ENCODE measurements at places on chromosomes 4 and X. TPM values are rescaled to one million over a fixed set of nuclear protein-coding genes. Genes with fewer than 3 reads are reported as not detected.

- H3K27ac ChIP-seq = no peak overlapping the region
- H3K36me3 ChIP-seq = no peaks in the 10 kb centered on the region
- DNase-seq = no peak
- H3K4me1 ChIP-seq = no peaks in the 10 kb centered on the region
- no peak overlapping the region for H3K4me3 ChIP-seq
Measured at GRCh38 chr4:181650033-181650825, 593.0 kb upstream of the TENM3 start.

DNA sequence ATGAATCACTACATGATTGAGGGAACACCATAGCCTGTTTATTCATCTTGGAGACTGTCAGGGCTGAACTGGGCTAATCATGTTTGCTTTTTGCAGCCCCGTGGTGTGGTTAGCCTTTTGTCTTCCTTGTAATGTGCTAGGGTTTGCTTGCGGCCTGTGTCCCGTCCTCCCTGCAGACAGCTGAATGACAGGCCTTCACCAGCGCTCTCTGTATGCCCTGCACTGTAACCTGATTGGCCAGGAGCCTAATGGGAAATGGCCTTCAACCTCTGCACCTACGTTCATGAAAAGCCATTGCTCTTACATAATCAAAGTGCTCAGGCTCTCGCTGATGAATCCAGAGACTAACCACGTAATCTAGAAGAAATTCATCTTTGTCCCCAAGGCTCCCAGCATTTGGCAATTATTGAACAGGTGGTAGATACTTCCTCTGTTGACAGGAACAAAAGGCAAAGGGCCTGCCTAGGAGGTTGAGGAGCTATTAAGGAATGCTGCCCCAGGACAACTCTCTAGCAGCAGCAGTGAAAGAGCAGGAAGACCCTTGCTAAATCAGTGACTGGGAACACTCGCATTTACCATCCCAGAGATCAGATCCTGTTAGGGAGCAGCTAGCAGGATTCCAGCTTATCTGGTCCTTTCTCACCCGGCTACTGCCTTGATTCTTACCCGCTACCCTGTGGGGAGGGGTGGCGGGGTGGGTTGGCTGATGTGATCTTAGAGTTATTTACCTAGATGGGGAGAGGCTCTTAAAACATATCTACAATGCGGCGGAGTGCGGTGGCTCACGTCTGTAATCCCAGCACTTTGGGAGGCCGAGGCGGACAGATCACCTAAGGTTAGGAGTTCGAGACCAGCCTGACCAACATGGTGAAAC, 42.3 kb upstream of the FAT1 start:
- no peaks in the 10 kb centered on the region for H3K27me3 ChIP-seq
- no peaks in the 10 kb centered on the region for H3K36me3 ChIP-seq
- no peak for DNase-seq
- H3K27ac ChIP-seq = no peak overlapping the region

GRCh38 chr4:40648742-40649281, 19.1 kb upstream of the RBM47 start:
- no peaks in the 10 kb centered on the region for H3K27me3 ChIP-seq
- H3K4me1 ChIP-seq = no peaks in the 10 kb centered on the region
- H3K36me3 ChIP-seq = no peaks in the 10 kb centered on the region
- no peak overlapping the region for H3K4me3 ChIP-seq
- DNase-seq = no peak
- H3K27ac ChIP-seq = no peak overlapping the region

- H3K27me3 ChIP-seq = no peaks in the 10 kb centered on the region
- H3K36me3 ChIP-seq = no peaks in the 10 kb centered on the region
- peaks cover 45% of the 10 kb centered on the region for H3K4me1 ChIP-seq
- DNase-seq = no peak
Measured at GRCh38 chrX:15747626-15748173, 9.6 kb downstream of the CA5B start.

DNA sequence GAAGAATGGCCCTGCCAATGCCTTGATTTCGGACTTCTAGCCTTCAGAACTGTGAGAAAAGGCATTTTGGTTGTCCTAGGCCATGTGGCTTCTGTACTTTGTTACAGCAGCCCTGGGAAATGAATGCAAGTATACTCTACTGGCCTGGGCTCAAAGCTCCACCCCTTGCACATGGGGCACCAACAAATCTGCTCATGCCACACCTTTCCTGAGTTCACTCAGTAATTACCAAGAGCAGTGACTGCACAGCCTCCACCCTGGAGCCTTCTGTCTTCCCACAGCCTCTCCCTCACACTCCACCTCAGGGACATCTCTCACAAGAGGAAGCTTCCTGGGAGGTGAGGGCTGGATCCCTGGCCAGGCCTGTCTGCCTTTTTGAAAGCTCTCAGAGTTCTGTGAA, 29.1 kb upstream of the GAB1 start:
- no peaks in the 10 kb centered on the region for H3K36me3 ChIP-seq
- no peak overlapping the region for H3K27ac ChIP-seq
- no peak for DNase-seq
- no peak overlapping the region for H3K4me3 ChIP-seq

DNA sequence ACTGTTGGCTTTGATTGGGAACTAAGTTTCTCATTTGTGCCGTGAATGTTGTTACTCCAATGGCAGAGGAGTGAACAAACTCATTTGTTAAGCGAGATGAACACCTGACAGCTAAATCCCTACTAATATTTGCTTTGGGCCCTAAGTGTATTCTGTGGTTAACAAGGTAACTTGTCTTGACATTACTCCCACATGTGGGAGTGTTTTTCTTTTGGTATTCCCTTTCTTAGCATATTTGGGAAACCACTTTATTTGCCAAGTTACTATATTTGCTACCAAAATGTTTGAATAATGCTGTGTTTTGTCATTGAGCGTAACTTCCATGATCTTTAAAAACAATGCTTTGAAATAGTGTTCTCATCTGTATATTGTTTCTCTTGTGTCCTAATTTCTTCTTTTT, 82.5 kb downstream of the ARHGAP10 start:
- no peaks in the 10 kb centered on the region for H3K36me3 ChIP-seq
- no peaks in the 10 kb centered on the region for H3K27me3 ChIP-seq
- DNase-seq = no peak
- H3K4me1 ChIP-seq = peaks cover 62% of the 10 kb centered on the region
- no peak overlapping the region for H3K4me3 ChIP-seq
- no peak overlapping the region for H3K27ac ChIP-seq

DNA sequence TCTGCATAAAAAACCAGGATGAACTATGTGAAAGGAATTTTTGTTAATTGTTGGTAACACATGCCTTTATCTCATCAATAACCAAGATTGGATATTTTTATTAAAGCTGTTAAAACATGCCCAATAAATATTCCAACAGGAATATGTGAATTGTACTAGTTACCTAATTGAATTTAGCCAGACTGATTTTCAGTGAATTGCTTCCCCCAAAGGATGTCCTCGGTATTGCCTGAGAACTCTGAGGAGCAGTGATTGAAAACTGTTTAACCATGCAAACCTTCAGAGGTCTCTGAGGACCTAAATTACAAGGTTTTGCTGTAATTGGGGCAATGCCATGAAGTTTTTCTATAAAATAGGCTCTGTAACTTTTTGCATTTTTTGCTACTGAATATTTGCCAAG, 66.6 kb downstream of the BLTP1 start:
- H3K36me3 ChIP-seq = peaks cover 5% of the 10 kb centered on the region
- H3K27me3 ChIP-seq = no peaks in the 10 kb centered on the region
- no peaks in the 10 kb centered on the region for H3K4me1 ChIP-seq
- no peak overlapping the region for H3K4me3 ChIP-seq
- no peak overlapping the region for H3K27ac ChIP-seq

- DNase-seq = no peak
- H3K27me3 ChIP-seq = peaks cover 15% of the 10 kb centered on the region
- no peak overlapping the region for H3K27ac ChIP-seq
- H3K4me3 ChIP-seq = no peak overlapping the region
- peaks cover 10% of the 10 kb centered on the region for H3K4me1 ChIP-seq
Measured at GRCh38 chr4:84490663-84491062, 8.4 kb downstream of the NKX6-1 start.

- H3K27ac ChIP-seq = no peak overlapping the region
- H3K4me1 ChIP-seq = no peaks in the 10 kb centered on the region
- H3K27me3 ChIP-seq = no peaks in the 10 kb centered on the region
- H3K4me3 ChIP-seq = no peak overlapping the region
- no peaks in the 10 kb centered on the region for H3K36me3 ChIP-seq
- no peak for DNase-seq
Measured at GRCh38 chr4:136699905-136700304, 832.4 kb downstream of the PCDH18 start.

DNA sequence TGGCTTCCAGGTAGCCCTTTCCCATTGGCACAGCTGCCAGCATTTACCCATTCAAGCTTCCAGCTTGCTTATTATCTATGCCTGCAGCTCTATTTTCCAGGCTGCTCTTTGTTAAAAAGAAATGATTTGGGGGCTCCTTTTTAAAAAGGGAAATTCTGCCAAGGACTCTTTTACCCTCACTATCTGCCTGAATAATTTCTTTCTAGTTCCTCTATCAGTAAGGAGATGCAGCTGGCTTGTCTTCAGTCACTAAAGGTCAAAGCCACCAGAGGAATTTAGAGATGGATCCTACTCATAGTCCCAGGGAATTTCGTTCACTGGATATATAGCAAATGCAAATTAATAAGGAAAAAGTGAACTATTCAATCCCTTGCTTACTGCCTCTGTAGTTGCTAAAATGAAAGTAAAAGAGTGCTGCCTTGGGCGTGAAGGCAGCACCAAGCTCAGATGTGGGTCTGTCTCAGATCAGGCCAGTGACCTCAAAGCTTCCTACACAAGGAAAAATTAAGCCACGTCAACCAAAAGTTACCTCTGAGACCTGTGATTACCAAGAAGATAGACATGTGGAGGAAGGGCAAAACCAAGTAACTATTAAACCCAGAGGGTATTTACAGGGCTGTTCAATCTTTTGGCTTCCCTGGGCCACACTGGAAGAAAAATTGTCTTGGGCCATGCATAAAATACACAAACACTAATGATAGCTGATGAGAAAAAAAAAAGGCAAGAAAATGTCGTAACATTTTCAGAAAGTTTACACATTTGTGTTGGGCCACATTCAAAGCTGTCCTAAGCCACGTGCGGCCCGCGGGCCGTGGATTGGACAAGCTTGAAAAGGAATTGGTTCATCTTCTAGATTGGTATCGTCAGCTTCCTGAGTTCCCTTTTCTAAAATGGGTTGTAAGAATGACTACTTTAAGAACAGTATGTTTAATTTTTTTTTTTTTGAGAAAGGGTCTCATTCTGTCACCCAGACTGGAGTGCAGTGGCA, 5.3 kb downstream of the ARSF start:
- H3K27ac ChIP-seq = no peak overlapping the region
- no peak for DNase-seq
- H3K4me1 ChIP-seq = no peaks in the 10 kb centered on the region
- H3K4me3 ChIP-seq = no peak overlapping the region

- H3K4me1 ChIP-seq = no peaks in the 10 kb centered on the region
- H3K36me3 ChIP-seq = no peaks in the 10 kb centered on the region
- H3K4me3 ChIP-seq = no peak overlapping the region
- H3K27me3 ChIP-seq = no peaks in the 10 kb centered on the region
Measured at GRCh38 chr4:88937081-88937480, 119.9 kb downstream of the FAM13A start.

- H3K36me3 ChIP-seq = no peaks in the 10 kb centered on the region
- no peak overlapping the region for H3K27ac ChIP-seq
- H3K4me3 ChIP-seq = no peak overlapping the region
- H3K27me3 ChIP-seq = no peaks in the 10 kb centered on the region
Measured at GRCh38 chrX:149151805-149152757, 353.0 kb downstream of the IDS start.

GRCh38 chr4:40562681-40563080, 67.0 kb downstream of the RBM47 start:
- H3K27me3 ChIP-seq = no peaks in the 10 kb centered on the region
- DNase-seq = no peak
- no peak overlapping the region for H3K4me3 ChIP-seq
- peaks cover 11% of the 10 kb centered on the region for H3K4me1 ChIP-seq
- H3K36me3 ChIP-seq = no peaks in the 10 kb centered on the region

DNA sequence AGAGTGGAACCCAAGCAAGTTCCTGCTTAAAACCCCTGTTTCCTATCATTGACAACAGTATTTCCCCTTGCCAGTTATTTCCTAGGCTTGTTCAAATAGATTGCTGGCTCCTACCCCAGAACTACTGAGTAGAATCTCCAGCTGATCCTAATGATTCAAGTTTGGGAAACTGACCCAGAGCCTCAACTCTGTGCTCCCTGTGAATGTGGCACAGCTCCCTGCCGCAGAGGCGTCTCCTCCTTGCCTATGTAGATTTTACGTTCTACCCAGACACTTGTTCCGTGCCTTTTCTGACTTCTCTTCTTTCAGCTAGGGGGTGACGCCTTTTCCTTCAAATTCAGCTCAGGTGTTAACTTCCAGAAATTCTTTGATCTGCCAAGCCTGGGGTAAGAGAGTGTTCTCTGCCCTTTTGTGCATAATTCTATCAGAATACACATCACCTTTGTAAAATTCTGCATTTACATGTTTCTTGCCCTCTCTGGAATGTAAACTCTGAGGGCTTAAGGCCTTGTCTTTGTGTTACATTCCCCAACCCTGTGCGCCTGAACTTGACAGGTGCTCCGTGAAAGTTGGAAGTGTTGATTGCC, 4.4 kb downstream of the LSM6 start:
- H3K27ac ChIP-seq = no peak overlapping the region
- DNase-seq = no peak
- no peak overlapping the region for H3K4me3 ChIP-seq
- peaks cover 60% of the 10 kb centered on the region for H3K4me1 ChIP-seq

DNA sequence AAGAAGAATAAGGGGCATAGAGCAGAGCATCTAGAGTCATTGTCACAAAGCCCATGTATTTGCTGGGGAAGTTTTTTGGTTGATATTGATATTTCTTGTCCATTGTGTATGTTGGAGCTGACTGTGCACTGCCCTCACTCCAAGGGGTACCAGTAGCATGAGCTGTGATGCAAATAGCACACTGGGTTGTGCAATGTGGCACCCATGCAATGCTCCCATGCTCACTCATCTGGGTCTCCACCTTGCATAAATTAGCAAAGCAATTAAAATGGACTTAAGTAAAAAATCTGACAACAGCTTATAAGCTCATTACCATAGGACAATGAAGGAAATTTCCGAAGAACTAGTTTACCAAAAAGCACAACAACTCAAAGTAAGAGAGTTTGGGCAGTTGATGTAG, 87.9 kb downstream of the NHS start:
- H3K4me3 ChIP-seq = no peak overlapping the region
- no peak overlapping the region for H3K27ac ChIP-seq
- no peaks in the 10 kb centered on the region for H3K4me1 ChIP-seq
- no peaks in the 10 kb centered on the region for H3K36me3 ChIP-seq

- peak overlapping the region; percentile 86 for H3K27ac ChIP-seq
- H3K36me3 ChIP-seq = no peaks in the 10 kb centered on the region
- H3K4me3 ChIP-seq = peak overlapping the region; percentile 51
- H3K27me3 ChIP-seq = no peaks in the 10 kb centered on the region
- H3K4me1 ChIP-seq = peaks cover 24% of the 10 kb centered on the region
- DNase-seq = no peak
Measured at GRCh38 chr4:128552586-128552907, 257.0 kb upstream of the JADE1 start.

GRCh38 chr4:5040856-5041620, 10.2 kb upstream of the STK32B start:
- no peaks in the 10 kb centered on the region for H3K27me3 ChIP-seq
- no peaks in the 10 kb centered on the region for H3K36me3 ChIP-seq
- no peak overlapping the region for H3K4me3 ChIP-seq

LNX1 gene
- total RNA-seq = 11.8 TPM

JAKMIP1 gene
- total RNA-seq = 5.2 TPM

LGI2 gene
- total RNA-seq = 0.98 TPM

PPP4R3C gene
- not detected for total RNA-seq

FMR1NB gene
- total RNA-seq = not detected

DCHS2 gene
- 7.9 TPM for total RNA-seq

ZNF81 gene
- 6.9 TPM for total RNA-seq

HELT gene
- total RNA-seq = not detected

CXCL13 gene
- total RNA-seq = not detected

ENPEP gene
- 5.2 TPM for total RNA-seq

PPP2R2C gene
- total RNA-seq = 17.2 TPM

SPANXD gene
- not detected for total RNA-seq
